ENCODE measurements at places on chromosomes 7 and 10.

- DNase-seq: no peak
These were observed 23.8 kb upstream of the IFIT2 start for GRCh38 chr10:89278034-89278535.

DNA sequence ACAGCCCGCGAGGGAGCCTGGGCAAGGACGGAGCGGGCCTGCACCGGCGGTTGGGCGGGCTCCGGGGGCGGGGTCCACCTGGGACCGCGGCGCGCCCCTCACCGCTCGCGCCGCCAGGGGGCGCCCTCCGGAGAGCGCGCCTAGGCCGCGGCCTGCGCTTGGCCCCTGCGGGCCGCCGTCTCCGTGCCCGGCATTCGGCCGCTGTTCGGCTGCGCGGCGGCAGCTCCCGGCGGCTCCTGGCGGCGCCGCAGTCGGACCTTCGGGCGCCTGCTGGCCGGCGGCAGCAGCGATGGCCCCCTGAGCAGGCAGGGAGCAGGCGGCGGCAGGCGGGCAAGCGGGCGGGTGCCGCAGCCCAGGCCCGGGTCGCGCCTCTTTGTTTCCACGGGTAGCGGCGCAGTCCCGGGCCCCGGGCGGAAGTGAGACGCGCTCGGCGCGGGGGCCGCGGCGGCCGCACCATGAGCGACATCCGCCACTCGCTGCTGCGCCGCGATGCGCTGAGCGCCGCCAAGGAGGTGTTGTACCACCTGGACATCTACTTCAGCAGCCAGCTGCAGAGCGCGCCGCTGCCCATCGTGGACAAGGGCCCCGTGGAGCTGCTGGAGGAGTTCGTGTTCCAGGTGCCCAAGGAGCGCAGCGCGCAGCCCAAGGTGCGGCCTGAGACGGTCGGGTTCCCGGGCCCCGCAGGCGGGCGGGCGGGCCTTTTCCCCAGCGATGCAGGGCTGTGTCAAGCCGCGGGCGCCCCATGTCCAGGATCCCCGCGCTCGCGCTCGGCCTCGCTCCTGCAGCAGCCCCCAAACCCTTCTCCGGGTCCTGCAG lies at the start of gene INTS15:
Gene INTS15 (plus strand): TSS at position 193 of the 816 bp plus-strand sequence. CDS start 263 bp downstream, at position 456.
- peak; percentile 83 for DNase-seq

GRCh38 chr7:37344886-37345579 lies 103.6 kb downstream of the ELMO1 start:
- DNase-seq: no peak

DNA sequence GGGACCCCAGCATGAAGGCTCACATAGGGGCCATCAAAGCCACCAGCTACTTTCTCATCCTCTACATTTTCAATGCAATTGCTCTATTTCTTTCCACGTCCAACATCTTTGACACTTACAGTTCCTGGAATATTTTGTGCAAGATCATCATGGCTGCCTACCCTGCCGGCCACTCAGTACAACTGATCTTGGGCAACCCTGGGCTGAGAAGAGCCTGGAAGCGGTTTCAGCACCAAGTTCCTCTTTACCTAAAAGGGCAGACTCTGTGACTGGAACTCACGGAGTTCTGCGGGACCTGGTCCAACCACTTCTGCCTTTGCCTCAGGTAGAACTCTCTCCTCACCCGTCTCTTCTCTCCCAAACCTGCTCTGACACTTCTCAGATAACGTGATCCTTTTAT lies 945 bp downstream of the TAS2R40 start:
- DNase-seq: no peak

DNA sequence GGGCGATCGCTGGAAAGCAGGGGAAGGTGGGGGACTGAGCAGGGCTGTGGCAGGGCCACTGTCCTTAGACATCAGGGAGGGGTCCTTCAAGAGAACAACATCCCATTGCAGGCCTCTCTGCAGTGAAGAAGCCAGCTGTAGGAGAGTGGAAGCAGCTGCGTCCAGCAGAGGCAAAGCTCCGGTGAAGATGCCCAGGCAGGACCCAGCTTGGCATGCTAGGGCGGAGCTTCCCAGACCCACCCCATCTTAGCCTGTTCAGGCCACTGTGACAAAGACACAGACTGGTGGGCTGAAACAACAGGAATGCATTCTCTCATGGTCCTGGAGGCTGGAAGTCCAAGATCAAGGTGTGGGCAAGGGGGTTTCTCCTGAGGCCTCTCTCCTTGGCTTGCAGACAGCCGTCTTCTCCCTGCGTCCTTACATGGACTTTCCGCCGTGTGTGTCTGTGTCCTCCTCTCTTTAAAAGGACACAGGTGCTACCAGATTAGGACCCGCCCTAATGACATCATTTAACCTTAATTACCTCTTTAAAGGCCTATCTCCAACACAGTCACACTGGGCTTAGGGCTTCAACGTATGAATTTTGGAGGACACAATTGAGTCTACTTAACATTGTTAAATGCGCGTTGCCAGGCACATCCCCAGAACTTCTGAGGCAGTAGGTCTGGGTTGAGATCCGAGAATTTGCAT lies 178.1 kb upstream of the GRB10 start:
- no peak for DNase-seq

DNA sequence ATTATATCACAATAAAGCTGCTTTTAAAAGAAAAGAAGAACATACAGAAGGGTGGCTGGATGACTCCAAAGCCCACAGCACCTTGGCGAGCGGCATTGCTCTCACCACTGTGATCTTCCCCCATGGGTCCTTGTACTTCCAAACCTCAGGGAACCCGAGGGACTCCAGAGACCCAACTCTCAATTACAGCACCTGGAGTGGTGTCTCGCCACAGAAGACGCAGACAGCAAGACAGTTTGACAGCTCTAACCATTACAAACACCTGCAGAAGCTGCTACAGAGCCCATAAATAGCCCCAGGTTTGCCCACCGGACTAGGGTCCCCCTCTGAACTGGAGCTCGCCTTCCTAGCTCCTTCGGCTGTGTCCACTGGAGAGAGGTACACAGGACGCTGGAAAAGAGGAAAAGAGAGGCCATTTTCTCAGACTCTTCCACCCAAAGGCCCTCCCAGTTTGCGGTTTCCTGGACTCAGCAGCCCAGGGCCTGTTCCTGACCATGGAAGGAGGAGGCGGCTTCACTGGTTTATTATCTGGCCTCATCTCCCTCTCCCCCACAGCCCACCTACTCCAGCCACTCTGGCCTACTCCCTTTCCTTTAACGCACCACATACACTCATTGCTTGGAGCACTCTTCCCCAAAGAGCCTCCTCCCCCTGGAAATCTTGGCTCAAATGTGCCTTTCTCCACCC lies 1.9 kb downstream of the PIK3AP1 start:
- no peak for DNase-seq

DNA sequence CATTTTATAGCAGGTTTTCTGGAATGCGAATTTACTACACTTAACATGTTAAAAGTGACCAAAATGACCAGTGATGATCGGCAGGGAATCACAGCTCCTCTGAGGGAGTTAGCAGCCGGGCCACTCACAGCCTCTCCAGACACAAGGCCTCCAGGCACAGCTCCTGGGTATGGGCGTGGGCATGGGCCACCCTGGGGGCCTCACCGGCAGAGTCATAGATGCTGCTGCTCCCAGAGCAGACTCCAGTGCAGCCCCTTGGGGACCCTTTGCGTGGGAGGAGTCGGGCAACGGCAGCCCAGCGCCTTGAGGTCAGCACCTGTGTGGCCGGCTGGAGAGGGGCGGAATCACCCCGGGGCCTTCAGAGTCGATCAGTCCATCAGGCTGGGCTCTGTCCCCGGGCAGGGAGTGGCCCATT lies 8.6 kb downstream of the KNDC1 start:
- DNase-seq: no peak

DNA sequence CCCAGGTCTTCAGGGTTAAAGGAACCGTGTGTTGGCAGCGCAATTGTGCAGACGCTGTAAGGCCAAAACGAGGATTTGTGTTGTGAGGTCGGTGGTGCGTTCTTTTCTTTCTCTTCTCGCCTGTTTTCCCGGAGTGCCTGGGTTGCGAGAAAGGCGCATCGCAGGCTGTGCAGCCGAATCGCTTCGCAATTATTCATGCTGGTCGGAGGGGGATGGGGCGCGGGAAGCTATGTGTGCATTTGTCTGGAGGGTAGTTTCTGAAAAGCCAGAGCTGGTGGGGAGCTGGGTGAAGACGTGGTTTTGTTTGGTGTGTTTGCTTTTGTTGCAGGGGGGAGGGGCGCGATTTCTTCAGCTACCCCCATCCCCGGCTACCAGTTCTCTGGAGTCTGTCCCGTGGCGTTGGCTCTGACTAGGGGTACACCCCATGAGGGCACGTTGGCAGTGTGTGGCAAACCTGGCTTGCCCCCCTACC lies 2.1 kb downstream of the MXI1 start:
- DNase-seq: peak; percentile 72

DNA sequence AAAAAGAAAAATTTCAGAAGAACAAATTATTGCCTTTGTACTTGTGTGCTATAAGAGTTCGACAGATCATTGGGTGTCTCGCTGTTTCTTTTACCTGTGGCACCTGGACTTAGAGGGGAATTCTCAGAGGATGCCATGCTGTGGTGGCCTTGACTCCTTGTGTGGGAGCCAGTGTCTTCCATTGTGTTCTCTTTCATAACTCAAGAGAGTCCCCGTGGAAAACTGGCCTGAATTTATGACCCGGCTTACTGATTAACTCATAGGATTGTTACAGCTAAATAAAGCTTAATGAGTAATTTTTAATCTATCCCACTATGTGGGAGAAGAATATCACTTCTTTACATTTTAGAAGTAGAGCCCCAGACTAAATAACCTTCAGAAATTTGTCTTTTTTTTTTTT lies 54.5 kb downstream of the UBE3C start:
- DNase-seq: no peak

DNA sequence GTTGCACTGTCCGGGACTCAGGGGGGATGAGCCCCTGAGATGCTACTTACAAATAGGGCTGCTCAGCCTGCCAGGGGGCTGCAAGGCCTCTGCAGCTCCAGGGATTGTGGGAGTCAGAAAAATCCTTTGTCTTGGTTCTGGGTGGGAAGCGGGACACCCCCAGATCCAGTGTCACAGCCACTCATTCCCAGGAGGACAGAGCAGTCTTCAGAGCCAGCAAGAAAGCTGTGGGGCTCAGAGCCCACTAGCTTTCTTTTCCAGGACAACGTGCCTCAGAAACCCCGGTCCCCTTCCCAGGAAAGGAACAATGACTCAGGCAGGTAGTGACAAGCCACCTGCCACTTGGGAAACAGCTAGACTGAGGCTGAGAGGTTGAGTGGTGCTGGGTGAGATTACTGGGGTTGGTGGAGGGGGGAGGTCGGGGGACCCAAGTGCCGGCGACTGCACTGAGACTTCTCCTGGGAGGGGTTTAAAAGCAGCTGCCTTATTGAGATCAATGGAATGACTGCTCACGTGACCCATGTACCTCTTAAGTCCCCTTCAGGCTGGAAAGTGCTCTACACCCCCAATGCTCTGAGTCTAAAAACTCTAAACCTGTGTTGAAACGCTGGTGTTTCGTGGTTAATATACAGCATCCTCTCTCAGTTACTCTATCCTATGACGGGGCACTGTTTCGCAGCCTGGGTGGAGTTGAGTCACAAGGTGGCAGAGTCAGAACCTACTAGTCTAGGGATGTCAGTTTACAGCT lies 123.6 kb downstream of the UBE2H start:
- DNase-seq: peak; percentile 29

DNA sequence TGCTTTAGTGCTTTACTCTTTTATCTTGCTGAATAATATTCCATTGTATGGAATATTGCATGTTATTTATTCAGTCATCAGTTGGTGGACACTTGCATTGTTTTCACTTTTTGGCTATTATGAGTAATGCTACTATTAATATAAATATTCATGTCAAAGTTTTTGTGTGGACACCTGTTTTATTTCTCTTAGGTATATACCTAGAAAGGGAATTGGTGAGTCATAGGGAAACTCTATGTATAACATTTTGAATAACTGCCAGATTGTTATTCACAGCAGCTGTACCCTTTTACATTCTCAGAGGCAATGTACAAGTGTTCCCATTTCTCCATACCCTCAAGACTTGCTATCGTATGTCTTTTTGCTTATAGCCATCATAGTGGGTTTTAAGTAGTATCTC lies 268.7 kb downstream of the SEMA3A start:
- DNase-seq: no peak

DNA sequence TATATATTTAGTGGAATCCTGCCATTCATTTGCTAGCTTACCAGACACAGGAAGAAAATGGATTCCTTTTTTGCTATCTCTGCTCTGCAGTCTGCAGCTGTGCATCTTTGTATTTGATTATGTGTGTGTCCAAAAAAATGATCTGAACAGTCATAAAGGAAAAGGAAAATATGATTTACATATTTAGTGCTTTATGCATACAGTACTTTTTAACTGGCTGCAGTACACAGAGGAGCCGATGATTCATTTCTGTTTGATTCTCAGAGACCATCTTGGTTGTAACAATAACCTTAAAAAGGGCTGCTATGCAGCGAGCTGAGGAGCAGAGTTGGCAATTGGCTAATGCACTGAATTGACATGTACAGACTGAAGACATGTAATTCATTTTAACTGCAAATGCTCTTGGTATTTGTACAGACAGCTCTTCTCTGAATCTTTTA lies 151.3 kb upstream of the FZD1 start:
- DNase-seq: no peak
